ENCODE measurements at places on chromosomes 6 and 20. TPM values are rescaled to one million over a fixed set of nuclear protein-coding genes. Genes with fewer than 3 reads are reported as not detected.

The NELFE gene
- polyA plus RNA-seq, result 72.4 TPM

The SALL4 gene
- 2.5 TPM for polyA plus RNA-seq

The UNC5CL gene
- polyA plus RNA-seq, result 0.79 TPM

DNA sequence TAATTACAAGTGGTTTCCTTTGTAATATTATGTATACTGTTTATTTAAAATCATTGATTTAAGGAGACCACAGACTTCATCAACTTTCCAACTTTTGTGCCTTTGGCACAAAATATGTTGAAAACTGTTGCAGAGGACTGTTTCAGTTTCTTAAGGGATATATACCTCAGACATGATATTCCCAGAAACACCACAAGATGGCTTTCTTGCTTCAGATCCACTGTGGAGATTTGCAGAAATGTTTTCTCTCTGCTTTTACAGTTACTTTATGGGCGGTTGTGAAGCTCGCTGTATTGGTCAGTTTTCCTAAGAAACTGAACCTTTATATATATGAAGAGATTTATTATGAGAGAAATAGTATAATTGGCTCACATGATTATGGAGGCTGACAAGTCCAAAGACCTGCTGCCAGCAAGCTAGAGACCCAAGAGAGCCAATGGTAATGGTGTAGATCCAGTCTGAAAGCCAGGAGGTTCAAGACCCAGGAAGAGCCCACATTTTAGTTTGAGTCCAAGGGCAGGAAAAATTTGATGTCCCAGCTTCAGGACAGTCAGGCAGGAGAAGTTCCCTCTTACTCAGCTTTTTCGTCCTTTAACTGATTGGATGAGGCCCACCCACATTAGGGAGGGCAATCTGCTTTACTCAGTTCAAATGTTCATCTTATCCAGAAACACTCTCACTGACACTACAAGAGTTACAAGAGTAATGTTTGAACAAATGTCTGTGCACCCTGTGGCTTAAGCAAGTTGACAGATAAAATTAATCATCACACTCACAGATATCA, 12.8 kb downstream of the ME1 start:
- peak; percentile 64 for DNase-seq

DNA sequence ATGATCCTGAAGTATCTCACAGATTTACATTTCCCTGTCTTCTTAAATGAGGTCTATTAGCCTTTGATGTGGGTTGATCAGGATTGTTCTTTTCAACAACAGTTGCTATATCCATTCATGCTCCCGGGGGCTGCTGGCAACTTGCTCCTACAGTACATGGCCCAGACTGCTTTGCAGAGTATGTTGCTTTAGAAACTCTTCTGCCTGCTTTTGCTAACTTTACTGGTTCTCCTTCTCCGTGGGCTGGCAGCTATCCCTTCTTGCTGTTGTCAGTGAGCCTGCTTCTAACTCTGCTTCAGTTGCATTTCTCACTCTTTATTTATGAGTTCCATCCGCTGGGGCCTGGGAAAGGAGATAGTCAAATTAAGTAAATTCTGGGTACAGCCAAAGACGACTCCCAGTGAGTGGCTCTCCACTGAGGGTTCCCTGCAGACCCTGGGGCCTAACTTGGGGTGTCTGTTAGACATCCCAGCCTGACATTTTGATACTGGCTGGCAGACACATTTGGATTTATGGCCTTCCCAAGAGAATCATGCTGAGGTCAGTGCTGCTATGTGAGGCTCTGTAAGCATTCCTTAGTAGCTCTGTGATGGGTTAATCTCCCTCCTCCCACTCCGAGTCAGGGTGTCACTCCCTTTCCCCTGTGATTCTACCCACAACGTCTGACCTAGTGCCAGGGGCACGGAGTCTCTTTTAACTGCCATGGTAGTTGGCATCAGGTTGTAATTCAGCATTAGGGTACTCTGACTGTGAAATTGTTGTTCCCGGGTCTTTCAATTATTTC, 73.6 kb downstream of the SLX4IP start:
- DNase-seq, result no peak

GRCh38 chr20:20547221-20547875, 165.1 kb downstream of the RALGAPA2 start:
- no peak for DNase-seq

DNA sequence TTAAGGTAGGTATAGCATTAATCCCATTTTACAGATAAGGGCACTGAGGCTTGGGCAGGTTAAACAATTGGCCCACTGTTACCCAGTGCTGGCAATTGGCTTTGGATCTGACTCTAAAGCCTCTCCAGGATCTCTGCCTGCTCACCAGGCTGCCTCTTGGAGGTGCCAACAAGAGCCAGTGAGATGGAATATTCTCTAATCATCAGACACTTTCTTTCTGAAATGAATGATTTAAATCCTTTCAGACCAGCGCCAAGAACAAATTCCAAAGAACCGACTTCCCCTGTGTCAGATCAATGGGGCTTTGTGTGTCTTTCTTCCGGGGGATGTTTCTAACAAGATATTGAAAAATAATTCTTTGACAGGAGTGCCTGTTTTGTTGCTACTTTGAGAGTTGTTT, 23.6 kb downstream of the CYP39A1 start:
- DNase-seq, result no peak

- DNase-seq, result no peak
Observed at GRCh38 chr20:39829661-39830060, 859.4 kb downstream of the MAFB start.

DNA sequence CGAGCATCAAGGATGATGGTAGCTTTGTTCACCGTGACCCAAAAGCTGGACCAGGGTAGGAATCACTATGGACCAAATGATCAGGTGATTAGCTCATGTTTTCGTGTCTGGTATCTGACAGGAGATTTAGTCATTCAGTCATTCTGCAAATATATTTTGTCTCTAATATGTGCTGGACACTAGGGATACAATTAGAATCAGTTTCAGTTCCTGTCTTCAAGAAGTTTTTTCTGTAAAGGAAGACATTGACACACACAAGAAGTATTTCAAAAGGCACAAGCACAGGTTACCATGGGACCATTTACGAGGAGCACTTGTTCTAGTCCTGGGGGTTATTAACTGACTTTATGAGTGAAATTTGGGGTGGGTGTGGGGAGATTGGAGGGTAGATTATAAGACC, 244.9 kb downstream of the HIVEP2 start:
- no peak for DNase-seq

- no peak for DNase-seq
Observed at GRCh38 chr6:11404838-11405237, 132.7 kb upstream of the TMEM170B start.

GRCh38 chr6:16770701-16771569, 9.7 kb upstream of the ATXN1 start:
- DNase-seq, result peak; percentile 83

- no peak for DNase-seq
Observed at GRCh38 chr6:88916615-88917208, 46.7 kb downstream of the RNGTT start.

- DNase-seq, result no peak
Observed at GRCh38 chr6:125339653-125340052, 37.9 kb upstream of the HDDC2 start.

DNA sequence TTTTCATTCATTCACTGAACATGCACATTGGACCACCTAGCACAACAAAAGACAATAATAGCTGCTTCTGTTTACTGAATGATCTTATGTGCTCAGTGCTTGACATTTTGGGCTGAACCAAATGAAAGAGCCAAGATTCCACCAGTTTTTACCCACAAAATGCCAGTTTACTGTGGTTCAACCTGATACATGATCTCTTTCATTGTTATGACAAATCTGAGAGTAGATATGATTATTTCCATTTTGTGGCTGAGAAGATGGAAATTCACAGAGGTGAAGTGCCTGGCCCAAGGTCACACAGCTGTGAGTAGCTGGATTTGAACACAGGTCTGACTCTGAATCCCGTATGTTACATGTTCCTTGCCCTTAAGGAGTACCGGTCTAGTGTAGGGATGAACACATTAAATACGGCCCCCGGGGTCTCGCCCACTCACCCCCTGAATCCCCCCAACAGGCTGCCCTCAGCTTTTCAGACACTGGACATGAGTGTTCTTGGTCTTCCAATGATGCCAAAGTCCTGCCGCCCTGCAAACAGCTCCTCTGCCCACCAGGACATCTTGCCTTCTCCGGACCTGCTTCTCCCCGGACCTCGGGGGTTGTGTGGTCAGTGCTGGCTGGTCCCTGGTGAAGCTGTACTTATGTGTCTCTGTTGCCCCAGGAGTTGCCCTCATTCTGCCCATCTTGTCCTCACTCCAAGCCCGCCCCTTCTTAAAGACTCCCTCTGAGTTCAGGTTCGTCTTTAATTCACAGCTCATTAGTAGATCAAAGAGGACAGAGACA, 58.6 kb upstream of the SLC32A1 start:
- DNase-seq, result no peak

DNA sequence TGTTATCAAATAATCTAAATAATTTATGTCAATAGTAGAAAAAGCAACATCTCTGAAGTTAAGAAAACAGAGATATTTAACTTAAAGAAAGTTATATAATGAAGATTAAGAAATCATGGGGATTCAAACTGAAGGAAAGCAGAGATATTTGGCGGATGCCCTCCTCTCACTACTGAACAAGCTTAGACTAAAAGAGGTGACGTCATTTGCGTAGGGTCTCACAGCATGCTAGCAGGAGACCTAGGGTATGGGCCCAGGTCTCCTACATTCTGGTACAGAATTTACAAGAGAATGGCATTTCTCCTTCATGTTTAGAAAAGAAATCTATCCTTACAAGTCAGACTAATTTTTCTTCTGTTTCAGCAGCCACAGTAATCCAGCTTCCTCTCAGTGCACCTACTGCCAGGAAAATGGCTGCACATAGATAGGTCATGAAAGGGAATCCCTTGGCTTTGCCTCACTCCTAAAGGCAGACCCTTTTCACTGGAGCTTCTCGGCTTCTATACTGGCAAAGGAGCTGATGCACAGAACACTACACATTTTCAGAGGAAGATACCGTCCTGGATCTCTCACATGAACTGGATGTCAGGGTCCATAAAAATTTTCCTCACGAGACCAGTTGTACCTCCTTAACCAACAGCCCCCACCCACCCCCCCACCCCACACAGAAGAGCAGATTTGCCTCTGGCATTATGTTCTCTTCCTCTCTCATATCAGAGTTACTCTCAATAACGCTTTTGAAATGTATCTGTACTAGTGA, 41.8 kb upstream of the DST start:
- no peak for DNase-seq

DNA sequence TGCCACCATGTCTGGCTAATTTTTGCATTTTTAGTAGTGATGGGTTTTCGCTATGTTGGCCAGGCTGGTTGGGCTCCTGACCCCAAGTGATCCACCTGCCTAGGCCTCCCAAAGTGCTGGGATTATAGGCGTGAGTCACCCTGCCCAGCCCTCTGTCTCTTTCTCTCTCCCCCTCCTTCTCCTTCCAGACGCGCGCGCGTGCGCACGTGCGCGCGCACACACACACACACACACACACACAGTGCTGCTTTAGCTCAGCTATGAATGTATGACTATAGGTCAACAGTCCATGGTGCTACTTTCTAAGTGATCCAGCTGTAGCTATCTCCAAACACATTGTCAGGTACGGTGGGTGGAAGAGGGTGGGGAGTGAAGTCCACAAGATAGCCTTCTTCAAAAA, 449.5 kb downstream of the PHF3 start:
- no peak for DNase-seq
